ENCODE measurements at places on chromosomes 11 and 22.

DNA sequence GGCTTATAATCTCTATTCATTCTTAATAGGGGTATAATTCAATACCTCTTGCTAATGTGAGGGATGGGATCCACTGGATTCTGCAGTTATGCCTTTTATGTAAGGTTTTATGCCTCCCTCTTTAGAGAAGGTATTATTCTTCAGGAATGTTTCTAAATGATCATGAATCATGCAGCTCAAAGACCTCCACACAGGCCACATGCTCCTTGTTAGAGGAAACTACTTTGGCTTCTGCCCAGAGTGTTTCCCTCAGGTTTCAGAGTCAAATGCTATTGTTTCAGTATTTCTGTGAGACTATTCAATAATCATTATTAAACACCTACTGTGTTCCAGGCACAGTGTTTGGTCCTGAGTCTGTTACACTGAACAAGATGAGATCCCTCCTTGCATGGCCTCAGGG lies 115.9 kb downstream of the RAB38 start:
- peak; percentile 10 for DNase-seq

- DNase-seq: no peak
Measured at GRCh38 chr11:76256448-76256847, 50.1 kb upstream of the WNT11 start.

DNA sequence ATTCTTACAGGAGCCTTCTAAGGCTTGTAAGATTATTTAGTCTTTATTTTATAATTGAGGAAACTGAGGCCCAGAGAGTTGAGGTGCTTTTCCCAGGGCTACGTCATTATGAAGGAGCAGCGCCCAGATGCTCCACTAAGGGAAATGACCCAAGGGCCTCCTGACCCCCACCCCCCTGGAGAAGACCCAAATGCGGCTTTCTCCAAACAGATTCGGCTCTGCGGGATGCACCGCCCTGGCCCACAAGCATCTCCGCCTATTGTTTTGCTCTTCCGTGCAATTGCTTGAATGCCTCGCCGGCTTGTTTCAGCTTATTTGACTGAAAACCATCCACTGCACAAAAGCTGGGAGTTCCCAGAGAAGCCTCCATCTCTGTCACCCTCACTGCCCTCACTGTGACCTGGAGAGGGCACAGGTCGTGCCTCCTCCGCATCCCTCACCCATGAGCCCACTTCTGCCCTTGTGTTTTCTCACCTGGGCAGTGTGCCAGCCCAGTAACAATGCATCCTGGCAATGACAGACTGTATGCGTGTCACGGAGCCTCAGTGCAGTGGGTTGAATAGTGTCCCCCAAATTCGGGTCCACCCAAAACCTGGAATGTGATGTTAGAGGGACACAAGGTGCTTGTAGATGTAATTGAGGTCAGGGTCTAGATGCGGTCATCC lies 790.2 kb downstream of the TBC1D22A start:
- DNase-seq: no peak

DNA sequence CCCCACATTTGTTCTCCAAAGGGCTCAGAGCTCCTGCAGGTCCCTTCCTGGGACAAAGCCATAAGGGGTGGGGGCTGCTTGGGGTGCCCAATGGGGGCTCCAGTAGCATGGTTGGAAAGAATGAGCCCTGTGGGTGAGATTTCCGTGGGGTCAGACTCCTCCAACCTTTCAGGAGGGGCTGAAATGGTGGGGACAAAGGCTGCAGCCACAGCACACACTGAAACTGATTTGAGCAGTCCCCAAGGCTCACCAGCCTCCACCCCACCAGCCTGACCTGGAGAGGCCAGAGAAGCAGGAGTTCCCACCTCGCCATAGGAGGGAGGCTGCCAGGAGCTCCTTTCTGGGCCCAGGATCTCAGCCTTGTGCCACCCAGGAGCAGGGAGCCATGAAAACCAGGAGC lies 69.2 kb downstream of the MN1 start:
- DNase-seq: no peak

DNA sequence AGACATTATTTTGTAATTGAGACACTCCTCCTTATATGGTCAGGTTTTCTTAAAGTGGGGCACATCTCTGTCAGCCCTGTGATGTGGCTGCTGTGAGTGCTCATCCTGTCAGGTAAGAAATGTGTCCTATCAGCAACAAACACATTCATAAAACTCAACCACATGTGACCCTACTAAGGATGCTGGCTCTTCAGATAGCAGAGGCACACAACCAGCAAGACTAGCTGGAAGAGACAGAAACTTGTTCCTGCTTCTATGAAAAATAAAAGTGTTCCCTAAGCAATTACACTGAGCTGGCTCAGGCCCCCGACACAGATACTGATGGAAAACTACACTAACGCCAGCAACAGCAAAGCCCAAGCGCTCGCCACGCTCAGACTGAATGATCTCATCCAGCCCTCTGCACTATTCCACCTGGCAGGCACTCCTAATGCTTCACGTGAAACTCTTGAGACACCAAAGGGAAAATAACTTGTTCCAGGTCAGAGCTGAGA lies 49.8 kb upstream of the CYP2D6 start:
- no peak for DNase-seq

- no peak for DNase-seq
Measured at GRCh38 chr11:76155500-76156227, 50.6 kb downstream of the WNT11 start.

DNA sequence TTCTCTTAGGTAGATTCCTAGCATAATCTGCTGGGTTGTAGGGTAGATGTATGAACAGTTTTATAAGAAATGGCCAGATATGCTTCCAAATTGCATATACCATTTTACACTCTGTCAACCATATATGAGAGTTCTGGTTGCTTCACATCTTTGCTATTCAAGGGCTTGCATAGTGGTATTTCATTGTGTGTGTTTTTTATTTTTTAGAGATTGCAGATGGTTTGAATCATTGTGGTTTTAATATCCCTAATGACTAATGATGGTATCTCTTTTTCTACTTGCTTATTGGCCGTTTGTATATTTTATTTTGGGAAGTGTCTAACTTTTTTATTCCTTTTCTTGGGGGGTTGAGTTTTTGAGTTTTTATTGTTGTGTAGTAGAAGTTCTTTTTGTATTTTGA lies 26.9 kb downstream of the RNF214 start:
- peak; percentile 61 for DNase-seq
